NCI-H1092 (cell line): ENCODE measurements at places on chromosomes 16 and 17.

- no peak for DNase-seq
These were observed 18.8 kb downstream of the SEZ6 start for GRCh38 chr17:28986714-28987655.

DNA sequence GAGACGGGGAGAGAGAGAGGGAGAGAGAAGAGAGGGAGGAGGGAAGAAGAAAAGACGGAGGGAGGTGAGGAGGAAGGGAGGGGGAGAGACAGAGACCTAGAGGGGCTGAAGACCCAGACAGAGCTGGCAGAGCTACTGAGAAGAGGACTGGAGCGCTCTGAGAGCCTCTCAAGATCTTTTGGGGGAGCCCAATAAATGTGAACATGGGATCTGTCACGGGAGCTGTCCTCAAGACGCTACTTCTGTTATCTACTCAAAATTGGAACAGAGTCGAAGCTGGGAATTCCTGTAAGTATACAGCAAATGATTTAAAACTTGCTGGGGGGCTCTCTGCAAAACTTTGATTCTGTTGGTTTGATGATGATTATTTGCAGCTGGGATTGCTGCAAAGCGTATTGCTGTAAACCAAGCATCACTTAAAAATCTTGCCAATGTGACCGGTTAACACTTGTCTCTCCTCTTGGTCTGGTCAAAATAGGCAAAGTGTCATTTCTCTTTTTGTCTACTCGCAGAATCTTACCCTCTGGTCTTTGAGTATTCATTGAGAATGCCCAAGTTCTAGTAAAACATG, 344 bp downstream of the CNTNAP4 start:
- no peak for DNase-seq

DNA sequence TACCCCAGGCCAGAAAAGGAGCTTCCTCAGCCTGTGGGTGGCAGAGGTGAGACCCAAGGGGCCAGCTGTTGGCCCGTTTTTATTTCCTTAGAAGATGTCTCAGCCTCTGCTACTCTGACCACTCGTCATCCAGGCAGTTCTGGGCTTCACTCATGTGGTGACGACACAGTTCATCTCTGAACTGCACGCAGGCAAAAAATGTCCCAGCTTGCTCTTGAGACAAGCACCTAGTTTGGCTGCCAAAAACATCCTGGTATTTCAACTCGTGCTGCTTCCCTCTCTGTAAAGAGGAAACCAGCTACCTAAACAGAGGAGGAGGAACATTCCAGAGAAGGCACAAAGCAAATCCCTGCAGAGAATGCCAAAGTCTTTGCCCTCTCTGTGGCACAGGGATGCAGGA, 125.7 kb downstream of the XYLT1 start:
- DNase-seq = no peak

DNA sequence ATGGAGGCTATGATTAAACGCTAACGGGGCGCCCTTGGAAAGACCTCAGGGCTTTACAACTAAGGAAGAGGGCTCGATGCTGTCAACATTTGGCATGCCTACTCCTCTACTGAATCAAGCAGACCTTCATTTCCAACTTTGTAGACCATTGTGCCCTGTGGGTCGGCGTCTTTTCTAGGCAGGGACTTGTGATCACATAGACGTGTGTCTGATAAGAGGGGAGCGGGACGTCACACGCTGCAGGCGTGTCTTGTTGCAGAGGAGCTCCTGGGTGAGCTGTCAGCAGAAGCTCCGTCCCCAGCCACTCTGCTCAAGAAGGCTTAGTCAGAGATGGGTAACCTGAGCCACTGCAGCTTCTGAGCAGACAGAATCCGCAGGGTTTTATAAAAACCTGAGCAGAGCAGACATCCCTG, 2.8 kb downstream of the MAPK8IP3 start:
- no peak for DNase-seq

DNA sequence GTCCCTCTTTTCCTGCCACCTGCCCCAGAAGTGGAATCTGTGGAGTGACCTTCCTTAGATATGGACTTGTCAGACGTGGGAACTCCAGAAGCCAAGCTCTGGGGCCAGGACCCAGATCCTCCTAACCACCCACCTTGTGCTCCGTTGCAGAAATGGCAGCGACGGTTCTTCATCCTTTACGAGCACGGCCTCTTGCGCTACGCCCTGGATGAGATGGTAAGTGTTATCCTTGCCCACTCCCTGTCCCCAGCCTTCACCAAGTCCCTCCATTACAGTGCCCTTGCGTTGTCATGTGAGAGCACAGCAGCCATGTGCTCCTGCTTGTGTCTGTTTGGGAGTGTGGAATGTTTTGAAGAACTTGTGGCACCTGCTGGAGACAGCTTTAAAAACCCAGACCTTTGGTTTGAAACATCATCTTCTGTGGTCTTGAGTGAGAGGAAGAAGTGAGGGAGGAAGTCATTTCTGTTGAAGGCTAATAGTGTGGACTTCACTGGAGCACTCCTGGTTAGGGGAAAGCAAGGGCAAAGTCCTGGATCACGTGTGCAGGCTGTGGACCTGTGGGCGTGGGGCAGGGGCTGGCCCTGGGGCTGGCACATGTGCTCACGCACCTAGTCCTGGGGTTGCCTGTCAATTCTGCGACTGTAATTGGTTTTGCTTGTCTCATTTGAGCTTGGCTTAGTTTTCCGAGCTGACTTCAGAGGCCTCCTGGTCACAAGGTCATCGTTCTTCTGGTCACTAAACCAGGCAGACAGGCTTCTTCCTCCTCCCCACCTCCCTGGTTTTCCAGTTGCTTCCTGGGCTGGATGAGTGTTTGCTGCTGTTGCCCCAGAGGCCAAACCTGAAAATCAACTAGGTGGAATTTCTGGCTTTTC, 35.8 kb downstream of the MPRIP start:
- DNase-seq = no peak

DNA sequence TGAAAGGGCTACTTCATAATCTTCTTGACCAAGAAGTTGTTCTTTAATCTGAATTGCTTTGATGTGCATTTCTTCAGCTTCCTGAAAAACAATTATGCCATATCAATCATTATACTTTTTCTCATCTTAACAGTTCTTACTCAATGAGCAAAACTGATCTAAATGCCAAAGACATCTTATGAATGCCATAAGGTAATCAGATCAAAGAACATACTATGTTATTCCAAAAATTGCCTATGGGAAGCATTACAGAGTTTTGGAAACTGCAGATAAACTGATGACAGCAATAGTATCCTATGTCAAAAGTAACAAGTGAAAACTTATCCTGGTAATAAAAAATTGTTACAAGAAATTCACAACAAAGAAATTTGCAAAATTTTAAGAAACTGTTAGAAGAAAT, 29.7 kb downstream of the CHCT1 start:
- no peak for DNase-seq

- peak; percentile 72 for DNase-seq
These were observed 98.9 kb downstream of the AATF start for GRCh38 chr17:37047631-37048104.

GRCh38 chr16:66261826-66262225, 104.7 kb upstream of the CDH5 start:
- DNase-seq = no peak

GRCh38 chr17:73069164-73069770, 23.2 kb downstream of the SLC39A11 start:
- peak; percentile 56 for DNase-seq

DNA sequence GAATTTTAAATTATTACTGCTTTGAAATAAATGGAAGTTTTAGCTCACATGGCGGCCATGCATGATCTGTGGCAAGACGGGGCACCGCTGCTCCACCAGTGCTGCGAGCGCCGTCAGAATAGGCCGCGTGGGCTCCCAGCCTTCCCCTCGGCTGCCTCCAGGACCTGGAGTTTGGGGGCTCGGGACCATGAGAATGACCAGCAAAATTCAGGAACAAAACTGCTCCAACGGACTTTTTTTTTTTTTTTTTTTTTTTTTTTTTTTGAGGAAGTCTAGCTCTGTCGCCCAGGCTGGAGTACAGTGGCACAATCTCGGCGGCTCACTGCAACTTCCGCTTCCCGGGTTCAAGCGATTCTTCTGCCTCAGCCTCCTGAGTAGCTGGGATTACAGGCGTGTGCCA, 38.3 kb upstream of the AKAP1 start:
- no peak for DNase-seq

- DNase-seq = no peak
These were observed 873.4 kb upstream of the CDH8 start for GRCh38 chr16:62909597-62909996.

- no peak for DNase-seq
These were observed 12.7 kb upstream of the CD300A start for GRCh38 chr17:74453665-74454196.

- no peak for DNase-seq
These were observed 10.3 kb downstream of the CNTNAP4 start for GRCh38 chr16:76287466-76287865.

DNA sequence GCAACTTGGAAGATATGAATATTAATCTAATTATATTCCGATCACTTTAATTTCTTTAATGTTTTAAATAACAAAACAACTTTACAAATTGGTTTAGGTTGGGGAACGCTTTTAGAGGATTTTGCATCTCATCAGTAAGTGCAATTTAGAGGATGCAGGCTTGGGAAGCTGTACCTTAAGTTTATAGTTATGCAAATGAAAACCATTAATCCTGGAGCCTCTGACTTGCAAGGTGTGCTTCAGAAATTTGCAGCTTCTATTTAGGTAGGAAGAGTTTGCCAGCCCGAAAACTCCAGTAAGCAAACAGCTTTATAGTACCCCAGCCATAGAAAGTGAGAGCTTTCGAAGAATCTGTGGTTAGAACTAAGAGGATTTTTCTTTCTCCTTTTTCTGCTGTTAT, 547.0 kb downstream of the MAF start:
- no peak for DNase-seq

DNA sequence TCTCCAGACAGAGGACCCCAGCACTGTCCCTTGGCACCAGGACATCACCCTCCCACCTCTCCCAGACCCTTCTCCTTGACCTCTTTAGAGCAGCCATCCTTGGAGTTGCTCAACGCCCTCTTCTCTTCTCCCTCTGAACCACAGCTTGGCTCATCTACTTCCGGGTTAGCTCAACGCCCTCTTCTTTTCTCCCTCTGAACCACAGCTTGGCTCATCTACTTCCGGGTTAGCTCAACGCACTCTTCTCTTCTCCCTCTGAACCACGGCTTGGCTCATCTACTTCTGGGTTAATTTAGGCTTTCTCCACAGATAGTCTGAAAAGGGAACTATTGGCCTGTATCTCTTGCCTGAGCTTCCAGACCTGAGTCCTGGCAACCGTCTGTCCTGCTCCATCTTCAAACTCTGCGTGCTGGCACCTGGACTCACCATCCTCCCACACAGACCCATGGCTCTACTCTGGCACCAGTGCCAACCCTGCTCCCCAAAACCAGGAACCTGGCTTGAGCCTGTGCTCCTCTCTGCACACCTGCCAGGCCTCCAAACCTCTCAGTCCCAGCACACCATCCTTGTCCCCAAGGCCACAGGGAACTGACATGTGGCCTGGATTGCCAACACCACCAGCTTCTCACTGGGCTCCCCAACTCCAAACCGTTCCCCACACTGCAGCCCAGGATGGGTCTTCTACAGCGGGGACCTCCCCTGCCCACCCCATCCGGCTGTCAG, 25.3 kb upstream of the FAAP100 start:
- DNase-seq = no peak

GRCh38 chr17:57478478-57479250, 222.3 kb downstream of the MSI2 start:
- DNase-seq = no peak

- no peak for DNase-seq
These were observed 7.2 kb downstream of the RASL10B start for GRCh38 chr17:35738519-35739133.

- DNase-seq = no peak
These were observed 275.0 kb upstream of the CDH5 start for GRCh38 chr16:66091471-66091891.

GRCh38 chr16:51996516-51996915, 550.4 kb downstream of the TOX3 start:
- DNase-seq = peak; percentile 6

GRCh38 chr17:40610359-40610758, 37.3 kb downstream of the SMARCE1 start:
- no peak for DNase-seq

DNA sequence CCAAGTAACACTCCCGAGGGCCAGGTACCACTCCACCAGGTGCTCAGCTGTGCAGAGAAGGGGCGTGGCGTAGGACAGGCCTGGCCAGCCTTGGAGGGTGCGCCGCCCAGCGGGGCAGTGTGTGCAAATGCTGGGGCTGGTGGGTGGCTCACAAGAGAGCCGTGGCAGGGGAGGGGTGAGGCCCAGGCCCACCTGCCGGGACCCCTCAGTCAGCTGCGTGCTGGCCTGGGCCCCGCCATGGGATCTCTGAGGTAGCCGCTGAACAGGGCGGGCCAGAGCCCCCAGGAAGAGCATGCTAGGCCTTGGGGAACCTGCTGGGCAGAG, 8.8 kb downstream of the TPSG1 start:
- no peak for DNase-seq

DNA sequence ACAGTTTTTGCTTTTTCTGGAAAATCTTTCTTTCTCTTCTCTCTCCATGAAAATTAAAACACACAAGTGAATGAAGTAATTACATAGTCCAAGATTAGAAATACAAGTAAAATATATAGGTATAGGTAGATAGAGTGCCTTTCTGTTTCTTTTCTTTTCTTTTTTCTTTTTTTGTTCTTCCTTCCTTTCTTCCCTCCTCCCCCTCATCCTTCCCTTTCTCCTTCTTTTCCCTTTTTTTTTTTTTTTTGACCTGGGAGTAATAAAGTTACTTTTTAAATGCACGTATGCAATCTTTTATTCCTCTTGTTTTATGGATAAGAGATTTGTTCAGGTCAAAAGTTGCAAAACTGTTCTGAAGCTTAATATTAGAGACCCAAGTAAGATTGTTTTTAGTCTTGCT, 34.6 kb upstream of the KCNJ2 start:
- DNase-seq = no peak

- DNase-seq = no peak
These were observed 219.5 kb downstream of the NTN1 start for GRCh38 chr17:9240659-9241370.

- no peak for DNase-seq
These were observed 713 bp downstream of the RHOT2 start for GRCh38 chr16:668519-669171.

DNA sequence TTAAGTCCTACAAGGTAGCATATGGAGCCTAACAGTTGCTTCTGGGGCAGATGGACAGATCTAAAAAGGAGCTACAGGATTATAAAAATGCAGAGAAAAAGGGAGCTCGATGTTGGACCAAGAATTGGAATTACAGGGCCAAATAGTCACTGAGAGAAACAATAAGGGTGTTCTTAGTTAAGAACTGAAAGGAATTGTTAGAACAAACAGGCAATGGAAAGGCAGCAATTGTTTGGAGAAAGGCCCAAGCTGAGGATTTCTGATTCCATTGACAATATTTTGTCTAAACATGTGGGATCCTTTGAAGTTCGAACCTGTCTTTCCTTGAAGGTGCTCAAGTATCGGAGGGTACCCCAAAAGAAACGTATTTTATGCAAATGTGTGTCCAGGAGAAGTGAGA, 513.6 kb upstream of the CDH8 start:
- DNase-seq = no peak

DNA sequence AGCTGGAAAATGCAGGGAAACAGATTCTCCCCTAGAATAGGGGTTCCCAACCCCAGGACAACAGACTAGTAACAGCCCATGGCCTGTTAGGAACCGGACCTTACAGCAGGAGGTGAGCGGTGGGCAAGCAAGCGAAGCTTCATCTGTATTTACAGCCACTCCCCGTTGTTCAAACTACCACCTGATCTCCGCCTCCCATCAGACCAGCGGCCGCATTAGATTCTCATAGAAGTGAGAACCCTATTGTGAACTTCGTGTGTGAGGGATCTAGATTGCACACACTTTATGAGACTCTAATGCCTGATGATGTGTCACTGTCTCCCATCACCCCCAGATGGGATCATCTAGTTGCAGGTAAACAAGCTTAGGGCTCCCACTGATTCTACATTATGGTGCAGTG, 3.5 kb downstream of the CD300LB start:
- DNase-seq = no peak

- no peak for DNase-seq
These were observed 7.8 kb downstream of the PIGS start for GRCh38 chr17:28563475-28563874.
